Activated T-cell treated with anti-CD3 and anti-CD28 coated beads for 1 hour (primary cell): ENCODE measurements at places on chromosomes 5 and 9.
A peak's percentile ranks its signal among the peaks of the same experiment; 100 is the strongest.

DNA sequence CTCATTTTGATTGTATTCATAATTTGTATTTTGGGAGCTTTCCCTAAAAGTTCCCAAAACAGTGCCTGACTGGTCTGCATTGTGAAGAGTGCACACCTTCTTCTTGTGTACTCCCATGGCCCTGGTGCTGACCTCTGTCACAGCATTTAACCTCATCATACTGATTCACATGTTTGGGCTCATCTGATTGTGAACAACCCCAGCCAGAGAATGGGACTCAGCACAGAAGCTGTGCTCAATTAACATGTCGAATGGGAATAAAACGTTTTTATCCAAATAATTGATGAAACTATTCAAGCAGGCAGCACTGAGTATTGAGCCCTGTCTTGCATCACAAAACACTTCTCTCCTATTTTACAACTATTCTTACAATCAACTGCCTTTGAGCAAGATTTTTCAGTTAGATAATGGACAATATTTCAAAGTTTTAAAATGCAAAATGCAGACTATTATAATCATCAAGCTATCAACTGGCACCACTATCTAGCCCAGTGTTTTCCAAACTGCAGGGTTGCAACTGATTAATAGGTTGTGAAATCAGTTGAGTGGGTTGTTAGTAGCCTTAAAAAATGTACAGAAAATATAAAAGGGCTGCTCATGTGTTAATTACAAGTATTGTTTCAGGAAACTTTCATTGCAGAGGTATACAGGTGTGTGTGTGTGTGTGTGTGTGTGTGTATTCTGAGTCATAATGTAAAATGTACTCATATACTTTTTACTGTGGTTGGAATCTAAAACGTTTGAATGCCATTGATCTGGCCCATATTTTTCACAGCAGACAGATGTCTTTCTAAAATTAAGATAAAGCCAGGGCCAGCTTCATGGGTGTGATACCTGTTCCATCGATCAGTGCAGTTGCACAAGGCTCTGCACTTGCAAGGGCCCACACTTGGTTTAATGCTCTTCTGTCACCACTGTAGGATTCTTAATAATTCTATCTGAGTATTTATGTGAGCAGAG, 190.5 kb downstream of the PIK3R1 start:
- no peak for DNase-seq

DNA sequence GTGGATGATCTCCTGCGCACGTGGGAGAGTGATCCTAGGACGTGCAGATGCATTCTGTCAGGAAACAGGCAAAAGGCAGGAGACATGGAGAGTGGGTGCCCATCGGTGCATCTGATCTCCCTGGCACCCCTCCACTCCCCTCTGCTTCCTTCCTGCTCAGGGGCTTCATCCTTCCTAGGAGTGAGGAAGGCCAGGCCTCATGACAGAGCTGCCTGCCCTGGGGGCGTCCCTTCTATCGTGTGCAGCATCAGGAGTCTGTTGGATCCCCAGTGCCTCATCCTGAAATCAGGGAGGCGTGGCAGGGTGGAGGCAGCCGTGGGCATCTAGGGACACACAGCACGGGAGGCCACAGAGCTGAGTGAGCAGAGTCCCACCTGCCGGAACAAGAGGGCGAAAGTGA, 30.1 kb downstream of the UBE2QL1 start:
- no peak for DNase-seq

- DNase-seq, result no peak
These were observed 2148.9 kb upstream of the ACO1 start for GRCh38 chr9:30235564-30235963.

DNA sequence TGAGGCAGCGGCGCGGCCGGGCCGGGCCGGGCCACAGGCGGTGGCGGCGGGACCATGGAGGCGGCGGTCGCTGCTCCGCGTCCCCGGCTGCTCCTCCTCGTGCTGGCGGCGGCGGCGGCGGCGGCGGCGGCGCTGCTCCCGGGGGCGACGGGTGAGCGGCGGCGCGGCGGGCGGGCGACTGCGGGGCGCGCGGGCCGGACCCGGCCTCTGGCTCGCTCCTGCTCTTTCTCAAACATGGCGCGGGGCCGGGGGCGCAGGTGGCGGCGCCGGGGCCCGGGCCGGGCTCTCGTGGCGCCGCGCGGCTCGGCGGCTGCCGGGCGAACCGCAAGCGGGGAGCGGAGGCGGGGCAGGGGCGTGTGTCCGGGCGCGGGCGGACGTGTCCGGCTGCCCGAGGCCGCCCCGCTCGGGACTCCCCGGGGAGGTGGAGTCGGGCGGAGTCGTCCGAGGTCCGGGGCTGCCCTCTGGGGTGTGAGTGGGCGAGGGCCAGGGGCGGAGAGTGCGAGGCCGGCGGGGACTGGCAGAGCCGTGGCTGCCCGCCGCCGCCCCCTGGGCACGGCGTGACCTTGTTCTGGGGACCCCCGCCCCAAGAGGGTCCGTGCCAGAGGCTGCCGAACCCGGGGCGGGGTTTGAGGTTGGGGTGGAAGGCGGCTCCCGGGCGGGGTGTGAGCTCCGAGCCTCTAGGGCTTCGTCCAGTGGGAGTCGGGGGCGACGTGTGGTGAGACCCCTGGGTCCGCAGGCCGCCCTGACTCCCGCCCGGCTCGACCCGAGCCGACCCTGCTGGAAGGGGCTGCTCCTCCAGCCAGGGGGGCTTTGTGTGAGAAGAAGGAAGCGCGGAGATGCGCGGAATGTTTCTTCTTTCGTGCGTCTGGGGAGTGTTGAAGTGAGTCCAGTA, 485 bp downstream of the TGFBR1 start:
- DNase-seq, result peak; percentile 14

- DNase-seq, result no peak
These were observed 1639.4 kb upstream of the C9orf72 start for GRCh38 chr9:29212397-29213387.

DNA sequence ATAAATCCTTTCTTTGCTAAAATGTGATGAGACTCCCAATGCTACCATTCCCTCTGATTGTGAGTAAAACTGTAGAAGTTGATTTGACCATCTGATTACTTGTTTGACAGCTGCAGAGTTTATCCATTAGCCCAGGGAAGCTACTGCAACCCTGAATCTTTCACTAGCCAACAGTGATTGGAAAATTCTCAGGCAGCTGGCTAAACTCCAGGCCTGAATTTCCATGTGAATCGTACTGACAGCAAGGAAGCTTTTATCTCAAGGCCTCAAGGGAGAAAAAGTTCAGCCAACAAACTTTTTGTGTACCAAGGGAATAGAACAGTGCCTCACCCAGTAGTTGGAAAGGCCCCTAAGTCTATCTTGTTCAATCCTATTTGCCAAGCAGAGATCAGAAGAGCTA, 246.7 kb upstream of the TRPM3 start:
- DNase-seq, result no peak

- no peak for DNase-seq
These were observed 12.0 kb downstream of the CTNNAL1 start for GRCh38 chr9:109001275-109001676.

GRCh38 chr9:129175825-129176633, 2.0 kb downstream of the IER5L start:
- DNase-seq, result no peak

- no peak for DNase-seq
These were observed 21.4 kb downstream of the KIF2A start for GRCh38 chr5:62327138-62328053.

GRCh38 chr5:66867618-66868322, 271.6 kb downstream of the MAST4 start:
- no peak for DNase-seq

GRCh38 chr5:79512049-79512448, 1.9 kb downstream of the HOMER1 start:
- DNase-seq, result no peak

GRCh38 chr5:174503461-174504265, 220.7 kb upstream of the MSX2 start:
- no peak for DNase-seq

DNA sequence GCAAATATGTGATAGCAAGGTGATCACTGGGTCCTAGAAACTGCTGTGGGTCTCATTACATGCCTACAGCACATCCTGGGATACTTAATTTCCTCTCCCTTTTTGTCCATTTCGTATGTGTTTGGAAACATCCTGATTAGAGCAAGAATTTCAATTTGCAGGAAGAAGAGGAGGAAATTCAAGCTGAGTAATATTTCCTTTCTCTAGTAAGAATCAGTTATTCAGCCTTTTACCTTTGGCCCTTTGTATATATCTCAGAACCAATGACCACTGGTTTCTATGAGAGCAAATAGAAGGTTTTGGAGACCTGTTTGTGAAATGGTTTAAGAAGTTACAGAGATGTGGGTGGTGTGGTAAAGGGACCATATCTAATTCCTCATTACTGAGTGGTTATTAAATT, 171.6 kb downstream of the RMI1 start:
- DNase-seq, result no peak

- DNase-seq, result no peak
These were observed 341.4 kb downstream of the DIRAS2 start for GRCh38 chr9:90301277-90301653.

DNA sequence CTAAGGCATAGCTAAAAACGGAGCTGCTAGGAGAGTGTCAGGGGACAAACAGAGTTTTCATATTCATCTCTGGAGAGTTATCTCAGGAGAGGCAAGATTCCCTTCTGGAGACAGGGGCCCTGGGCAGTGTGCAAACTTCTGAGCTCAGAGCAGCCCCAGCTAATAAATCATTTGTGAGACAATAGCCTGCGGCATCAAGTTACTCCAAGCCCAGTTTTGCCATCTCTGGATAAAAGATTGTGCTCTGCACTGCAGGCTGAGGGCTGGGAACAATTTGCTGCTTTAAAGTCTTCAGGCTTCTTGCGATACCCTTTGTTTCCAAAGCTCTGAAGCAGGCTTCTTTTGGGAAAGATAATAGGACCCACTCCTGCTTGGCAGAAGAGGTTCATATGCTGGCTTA, 164.3 kb upstream of the BRINP1 start:
- no peak for DNase-seq

GRCh38 chr9:133494636-133495326, 15.9 kb upstream of the SLC2A6 start:
- no peak for DNase-seq

- no peak for DNase-seq
These were observed 52.4 kb upstream of the SYNPO start for GRCh38 chr5:150587856-150588595.

DNA sequence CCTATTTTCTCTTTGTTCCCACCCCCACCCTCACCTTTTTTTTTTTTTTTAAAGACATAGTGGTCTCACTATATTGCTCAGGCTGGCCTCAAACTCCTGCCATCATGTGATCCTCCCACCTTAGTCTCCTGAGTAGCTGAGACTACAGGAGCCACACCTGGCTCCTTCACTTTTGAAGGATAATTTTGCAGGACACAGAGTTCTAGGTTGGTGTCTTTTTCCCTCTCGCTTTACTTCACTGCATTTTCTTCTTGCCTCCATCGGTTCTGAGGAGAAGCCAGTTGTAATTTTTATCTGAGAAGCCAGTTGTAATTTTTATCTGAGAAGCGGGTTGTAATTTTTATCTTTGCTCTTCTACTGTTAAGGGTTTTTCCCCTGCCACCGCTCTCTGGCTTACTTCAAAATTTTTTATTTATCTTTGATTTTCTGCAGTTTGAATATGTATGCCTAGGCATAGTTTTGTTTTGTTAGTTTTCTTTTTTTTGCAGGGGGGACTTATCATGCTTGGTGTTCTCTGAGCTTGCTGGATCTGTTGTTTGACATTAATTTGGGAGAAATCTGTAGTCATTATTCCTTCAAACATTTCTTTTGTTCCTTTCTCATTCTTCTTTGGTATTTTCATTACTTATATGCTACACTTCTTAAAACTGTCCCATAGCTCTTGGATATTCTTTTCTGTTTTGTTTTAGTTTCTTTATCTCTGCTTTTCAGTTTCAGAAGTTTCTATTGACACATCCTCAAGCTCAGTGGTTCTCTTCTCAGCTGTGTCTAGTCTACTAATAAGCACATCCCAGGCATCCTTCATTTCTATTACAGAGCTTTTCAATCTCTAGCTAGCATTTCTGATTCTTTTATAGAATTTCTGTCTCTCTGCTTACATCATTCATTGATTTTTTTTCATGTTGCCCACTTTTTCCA, 148.2 kb upstream of the CHD1 start:
- DNase-seq, result no peak

DNA sequence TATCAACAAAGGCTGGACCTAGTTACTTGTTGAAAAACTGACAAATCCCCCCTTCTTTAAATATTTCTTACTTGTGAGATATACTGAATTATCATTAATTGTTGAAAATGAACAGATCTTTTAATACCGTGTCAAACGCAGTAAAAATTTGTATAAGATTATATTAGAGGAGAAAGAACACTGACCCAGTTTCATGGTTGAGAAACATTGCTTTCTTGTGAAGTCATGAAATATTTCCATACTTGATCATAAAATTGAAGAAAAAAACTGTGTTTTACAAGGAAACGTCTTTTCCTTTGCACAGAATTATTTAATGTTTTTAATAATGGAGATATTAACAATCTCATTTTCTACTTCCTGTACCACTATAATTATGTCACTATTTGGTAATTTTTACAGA, 45.8 kb downstream of the MOCS2 start:
- no peak for DNase-seq

DNA sequence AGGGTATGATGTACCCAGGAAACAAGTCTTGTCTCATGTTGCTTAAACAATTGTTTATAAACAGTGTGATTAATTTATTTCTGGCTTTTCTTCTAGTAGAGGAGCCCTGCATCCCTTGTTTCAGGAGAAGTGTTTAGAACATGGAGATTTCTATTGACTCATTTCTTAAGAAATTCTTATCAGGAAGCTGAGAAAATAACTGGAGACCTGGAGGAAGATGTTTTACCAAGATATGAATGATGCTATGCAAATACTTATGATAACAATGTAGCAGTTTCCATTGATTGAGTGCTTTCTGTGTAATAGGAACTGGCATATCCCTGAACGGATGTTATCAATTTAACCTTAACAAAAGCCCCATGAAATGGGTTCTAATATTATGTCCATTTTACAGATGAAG, 108.6 kb downstream of the FBXO38 start:
- DNase-seq, result no peak

GRCh38 chr5:14615365-14615764, 33.8 kb downstream of the OTULINL start:
- no peak for DNase-seq

DNA sequence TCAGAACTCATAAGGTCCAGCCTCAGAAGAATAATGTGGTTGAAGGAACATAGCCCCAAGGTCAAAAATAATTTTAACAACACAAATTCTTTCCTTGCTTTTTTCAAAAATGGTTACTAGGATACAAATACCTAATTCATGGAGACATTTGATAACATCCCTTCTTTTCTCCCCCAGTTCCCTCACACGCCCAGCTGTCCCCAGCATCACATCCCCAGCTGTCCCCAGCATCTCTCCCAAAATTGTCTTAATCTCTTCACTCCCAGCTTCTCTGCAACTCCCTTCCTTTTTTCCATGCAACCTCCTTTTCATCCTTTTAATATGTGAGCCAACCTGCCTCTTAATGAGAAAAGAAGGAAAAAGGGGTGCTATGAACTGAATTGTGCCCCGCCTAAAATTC, 77.8 kb downstream of the FSTL4 start:
- DNase-seq, result no peak

DNA sequence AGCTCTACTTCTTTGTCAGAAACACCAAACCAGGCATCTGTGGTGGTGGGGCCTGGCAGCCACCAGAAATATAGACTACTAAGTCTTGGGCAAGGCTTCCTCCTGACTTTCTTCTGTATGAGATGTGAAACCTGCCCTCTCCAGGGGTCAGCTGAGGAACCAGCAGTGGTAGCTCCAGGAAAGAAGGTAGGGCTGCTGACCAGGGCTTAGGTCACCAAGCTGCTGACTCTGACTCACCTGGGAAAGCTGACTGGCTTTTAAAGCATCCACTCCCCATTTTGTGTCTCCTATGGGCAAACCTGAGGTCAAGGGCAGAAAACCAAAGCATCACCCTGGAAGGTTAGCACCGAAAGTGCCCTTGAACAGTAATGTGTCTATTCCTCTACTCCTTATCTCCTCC, 10.4 kb upstream of the SH3TC2 start:
- no peak for DNase-seq
